ENCODE measurements at places on chromosomes 5 and 9.

GRCh38 chr5:108769352-108769751 lies 21.7 kb downstream of the FER start:
- DNase-seq: no peak

- no peak for DNase-seq
Measured at GRCh38 chr5:172283020-172283861, at the start of gene UBTD2. Gene UBTD2, minus strand, starts transcription at chr5:172283764. Its CDS starts 99 bp downstream, at chr5:172283665.

DNA sequence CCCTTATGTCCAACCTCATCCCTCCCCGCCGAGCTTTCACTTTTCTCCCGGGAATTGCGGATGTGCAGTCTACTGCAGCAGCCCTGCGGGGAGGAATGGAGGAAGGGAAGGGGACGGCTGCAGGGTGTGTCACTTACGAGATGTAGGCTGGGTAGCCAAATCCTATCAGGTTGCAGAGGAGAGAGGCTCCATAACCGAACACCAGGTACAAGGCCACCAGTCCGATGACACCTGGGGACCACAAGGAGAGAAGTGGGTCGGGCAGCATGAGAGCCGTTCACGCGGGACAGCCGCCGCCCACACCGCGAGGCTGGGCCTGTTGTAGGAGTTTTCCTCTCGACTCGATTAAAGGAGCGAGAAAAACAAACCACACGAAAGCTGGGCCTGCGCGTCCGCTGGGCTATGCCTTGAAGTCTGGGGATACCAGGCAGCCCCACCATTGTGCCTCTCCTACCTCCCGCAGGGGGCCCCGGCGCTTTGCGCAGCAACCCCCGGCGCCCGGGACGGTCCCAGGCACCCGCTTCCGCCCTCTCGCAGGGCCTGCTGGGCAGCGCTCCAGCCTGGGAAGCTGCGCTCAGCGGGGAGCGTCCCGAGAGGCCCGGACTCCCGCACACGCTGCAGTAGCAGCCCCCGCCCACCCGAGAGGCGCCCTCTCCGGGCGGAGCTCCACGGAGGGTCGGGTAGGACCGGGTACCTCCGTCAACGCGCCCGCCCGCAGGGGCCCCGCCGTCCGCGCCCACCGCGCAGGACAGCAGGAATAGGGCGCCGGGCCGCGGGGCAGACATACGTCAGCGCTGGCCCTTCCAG lies 798 bp downstream of the REEP5 start:
- peak; percentile 16 for DNase-seq

DNA sequence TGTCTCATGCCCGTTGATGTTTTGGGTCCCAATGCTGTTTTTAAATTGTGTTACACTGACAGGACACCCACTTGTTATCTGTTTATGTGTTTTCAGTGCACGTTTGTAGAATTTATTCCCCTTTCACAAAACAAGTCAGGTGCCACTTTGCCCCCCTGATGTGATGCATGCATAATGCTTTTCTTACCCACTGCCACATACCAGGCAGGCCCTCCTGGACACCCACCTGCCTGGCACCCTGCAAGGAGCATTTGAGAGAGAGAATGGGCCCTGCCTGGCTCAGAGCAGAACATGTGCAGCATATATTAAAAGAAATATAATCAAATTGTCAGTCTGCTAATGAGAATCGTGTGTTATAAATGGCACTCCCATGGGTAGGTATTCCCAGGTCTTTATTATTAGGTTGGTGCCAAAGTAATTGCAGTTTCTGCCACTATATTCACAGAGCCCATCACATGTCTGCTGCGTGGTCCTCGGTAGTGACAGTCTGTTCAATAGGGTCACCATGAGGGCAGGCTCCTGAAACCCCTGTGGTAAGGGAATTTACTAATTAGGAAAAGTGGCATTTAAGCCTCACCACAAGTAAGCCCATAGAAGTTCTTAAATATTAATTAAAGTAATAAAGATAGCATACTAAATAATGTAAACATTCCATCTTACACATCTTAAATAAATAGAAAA lies 52.2 kb upstream of the CKMT2 start:
- no peak for DNase-seq

DNA sequence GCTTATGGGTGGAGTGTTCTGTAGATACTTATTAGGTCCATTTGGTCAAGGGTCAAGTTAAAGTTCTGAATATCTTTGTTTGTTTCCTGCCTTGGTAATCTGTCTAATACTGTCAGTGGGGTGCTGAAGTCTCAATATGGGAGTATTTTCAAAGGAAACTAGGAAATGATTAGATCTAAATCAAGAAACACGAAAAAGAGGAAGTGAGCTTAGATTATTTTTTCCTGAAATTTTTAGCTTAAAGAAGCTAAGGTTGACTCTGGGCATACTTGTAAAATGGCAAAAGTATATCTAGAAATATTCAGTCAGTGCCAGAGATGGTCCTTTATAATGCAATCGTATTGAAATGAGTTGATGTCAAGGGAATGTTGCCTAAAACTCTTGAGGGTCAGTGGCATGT lies 313.5 kb downstream of the ICE1 start:
- no peak for DNase-seq

DNA sequence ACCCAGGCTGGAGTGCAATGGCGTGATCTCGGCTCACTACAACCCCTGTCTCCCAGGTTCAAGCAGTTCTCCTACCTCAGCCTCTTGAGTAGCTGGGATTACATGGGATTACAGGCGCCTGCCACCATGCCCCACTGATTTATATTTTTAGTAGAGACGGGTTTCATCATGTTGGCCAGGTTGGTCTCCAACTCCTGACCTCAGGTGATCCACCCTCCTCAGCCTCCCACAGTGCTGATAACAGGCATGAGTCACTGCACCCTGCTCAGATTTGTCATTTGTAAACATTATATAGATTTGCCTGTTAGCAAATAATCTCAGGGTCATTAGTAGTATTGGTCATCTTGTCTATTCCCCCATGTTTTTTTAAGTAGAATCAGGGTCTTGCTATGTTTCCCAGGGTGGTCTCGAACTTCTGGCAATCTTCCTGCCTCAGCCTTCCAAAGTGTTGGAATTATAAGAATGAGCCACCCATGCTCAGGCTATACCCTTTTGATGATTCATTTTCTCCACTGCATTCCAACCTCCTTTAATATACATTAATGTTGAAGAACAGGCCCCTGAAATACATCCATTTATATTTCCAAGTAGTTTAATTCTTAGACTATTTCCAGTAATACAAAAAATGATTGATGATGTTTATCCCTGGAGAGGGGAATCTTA lies 17.3 kb downstream of the CENPH start:
- DNase-seq: no peak

DNA sequence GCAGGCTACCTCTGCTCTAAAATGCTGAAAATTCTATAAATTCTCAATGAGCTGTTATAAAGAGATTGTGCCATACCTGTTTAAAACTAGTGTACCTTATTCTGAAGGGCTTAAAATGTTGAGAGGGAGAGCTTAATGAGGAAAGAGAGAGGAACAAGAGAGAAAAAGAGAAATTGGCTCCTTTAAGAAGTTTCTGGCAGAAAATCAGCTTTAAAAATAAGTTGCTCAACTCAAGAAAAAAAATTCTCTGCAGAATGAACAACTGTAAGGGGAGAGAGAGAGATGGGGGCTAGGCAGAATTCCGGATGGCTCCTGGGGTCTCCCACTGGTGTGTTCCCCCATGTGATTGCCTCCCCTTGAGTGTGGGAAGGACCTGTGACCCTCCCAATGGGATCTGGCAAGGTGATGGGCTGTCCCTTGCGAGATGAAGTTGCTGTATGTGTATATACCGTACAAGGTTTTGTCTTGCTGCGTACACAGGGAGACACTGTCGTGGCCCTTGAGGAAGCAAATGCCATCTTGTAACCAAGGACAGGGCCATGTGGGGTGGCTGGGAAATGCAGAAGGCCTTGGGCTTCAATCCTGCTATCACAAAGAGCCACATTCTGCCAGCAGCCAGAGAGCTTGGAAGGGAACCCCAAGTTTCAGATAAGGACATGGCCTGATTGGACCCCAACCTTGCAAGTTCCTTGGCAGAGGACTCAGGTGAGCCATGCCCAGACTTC lies 64.3 kb upstream of the S1PR3 start:
- DNase-seq: peak; percentile 30

DNA sequence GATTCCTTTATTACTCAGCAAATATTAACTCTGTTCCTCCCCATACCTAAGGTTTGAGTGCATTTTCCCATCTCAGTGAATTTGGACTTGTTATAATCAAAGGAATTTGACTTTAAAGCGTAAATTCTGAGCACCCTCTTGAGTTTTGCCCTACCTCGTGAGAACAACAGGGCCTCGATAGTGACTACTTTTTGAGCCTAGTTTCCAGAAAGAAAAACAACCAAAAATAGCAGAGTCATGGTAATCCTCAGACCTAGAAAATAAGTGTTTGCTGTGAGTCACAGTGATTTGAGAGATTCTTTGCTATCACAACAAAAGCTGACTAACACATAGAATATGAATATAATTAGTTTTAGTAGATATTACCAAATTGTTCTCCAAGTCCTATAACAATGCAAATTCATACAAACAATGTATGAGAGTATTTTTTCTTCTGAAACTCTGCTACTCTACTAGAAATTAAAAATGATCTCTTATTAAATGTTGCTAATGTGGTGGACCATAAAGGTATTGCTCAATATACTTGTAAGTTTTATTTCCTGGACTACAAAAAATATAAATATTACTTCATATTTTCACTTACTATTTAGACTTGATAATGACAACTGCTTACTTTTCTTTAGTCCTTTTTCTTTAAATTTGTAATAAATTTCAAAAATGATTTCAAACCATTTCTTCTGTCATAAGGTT lies 759.7 kb downstream of the BRINP1 start:
- DNase-seq: no peak

- no peak for DNase-seq
Measured at GRCh38 chr5:16866795-16867576, 69.1 kb downstream of the MYO10 start.

DNA sequence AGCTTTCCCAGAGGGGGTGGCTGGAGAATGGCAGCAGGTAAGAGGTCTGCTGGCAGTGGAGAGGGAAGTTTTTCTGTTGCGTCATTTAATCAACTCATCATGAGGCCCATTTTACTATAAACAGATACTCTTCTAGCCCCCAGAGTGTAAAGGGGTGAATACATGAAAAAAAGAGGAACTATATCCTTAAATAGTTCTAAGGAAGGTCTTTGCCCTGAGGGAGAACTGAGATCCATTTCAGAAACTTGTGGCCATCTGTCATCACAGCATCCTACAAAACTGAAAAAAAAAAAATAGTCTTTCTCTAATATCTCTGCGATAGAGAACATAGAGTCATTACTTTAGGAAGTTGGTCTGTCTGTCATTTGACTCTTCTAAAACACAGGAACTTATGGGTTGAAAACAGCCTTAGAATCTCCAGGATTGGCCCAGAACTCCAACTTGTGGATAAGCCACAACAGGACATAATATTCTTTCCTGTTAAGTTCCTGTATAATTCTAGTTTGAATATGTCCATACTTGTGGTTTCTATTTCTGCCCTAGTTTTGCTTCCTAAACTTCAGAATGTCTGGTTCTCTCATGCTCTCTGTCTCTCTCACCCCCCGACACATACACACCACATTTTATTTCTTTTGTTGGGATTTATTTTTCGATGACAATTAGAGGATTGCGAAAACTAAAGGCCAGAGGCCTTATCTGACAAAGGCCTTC lies 238.5 kb upstream of the PIK3R1 start:
- DNase-seq: peak; percentile 61

DNA sequence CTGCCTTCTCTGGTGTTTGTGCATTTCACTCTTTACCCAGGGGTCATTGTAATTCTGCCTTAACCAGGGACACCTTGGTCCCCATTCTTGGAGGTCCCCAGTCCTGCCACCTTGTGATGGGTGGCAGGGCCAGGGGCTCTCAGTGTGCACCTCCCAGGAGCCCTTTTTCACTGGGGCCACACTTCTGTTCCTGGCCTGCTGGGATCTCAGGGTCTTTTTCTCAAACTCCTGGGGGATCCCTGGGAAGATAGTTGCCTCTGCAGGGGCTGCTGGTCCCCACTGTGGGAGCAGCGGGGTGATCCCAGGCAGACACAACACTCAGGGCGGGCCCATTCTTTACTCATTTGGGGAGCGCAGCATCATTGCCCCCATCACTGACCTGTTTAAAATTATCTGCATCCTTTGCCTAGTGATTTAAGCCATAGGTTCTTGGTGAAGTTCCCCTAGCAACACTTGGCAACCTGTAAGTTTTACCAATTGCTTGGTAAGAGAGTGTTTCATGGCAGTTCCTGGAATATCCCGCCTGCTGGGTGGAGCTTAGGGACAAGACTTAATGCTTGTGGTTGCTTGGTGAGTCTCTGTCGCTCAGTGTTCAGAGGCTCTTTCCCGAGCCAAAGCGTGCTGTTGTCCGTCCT lies 15.7 kb downstream of the PHF2 start:
- no peak for DNase-seq

DNA sequence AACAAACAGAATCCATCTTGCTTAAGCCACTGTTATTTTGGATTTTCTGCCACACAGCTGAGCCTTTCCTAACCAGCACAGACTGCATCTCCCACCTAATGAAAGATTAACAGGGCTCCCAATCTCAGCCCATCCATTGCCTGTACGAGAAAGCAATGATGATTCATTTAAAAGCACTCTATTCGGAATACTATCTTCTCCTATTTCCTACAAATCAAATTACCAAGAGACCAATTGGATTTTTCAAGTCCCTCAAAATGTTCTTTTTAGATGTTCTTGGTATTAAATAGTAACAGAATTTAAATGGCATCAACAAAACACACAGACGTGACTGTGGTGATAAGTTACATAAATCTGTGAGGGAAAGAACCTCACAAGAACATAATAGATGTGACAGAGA lies 324.1 kb downstream of the AGTPBP1 start:
- DNase-seq: no peak

GRCh38 chr5:176899296-176899891 lies at the start of gene HK3:
Gene HK3, minus strand, starts transcription at chr5:176899346. Its CDS starts 3,187 bp downstream, at chr5:176896159.
- DNase-seq: peak; percentile 87

DNA sequence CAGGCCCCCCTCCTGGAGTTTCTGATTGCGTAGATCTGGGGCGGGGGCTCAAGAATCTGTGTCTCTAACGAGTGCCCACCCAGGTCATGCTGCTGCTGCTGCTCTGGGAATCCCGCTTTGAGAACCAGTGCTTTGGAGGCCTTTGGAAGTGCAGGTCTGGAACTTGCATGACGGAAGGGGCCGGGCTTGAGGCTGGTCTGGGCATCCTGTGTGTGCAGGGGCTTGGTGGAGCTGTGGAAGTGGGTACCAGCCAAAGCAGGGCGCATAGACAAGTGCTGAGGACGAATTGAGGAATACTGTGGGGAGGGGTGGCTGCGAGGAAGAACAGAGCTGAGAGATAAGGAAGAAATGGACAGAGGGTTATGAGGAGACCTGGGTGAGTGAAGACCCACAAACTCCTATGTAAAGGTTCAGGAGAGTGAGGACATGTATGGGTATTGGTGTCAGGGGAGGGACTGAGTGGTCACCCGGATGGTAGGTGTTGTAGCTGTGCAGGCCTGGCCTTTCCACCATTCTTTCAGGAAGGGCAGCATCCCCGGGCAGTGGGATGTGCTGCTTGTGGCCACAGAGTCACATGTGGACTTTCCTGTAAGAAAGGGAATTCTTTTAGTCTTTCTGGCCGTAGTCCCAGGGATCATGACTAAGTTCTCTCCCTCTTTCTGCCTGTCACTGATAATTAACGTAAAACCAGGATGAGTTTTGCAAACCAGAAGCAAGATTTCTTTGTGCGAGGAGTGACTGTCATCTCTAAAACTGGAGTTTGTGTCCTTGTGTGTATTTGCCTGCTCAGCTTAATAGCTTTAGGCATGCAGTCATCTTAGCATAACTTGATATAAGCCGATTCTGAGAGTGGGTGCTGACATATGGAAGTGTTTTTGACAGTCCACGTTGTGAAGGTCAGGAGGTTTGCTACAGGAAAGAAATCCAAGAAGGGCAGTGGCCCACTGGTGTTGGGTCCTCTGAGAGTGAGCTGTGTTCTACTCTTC lies 43.3 kb upstream of the TJP2 start:
- DNase-seq: no peak
